Endothelial cell of umbilical vein (primary cell): ENCODE measurements at places on chromosomes 13 and 19. TPM values are rescaled to one million over a fixed set of nuclear protein-coding genes. Genes with fewer than 3 reads are reported as not detected.
A peak's percentile ranks its signal among the peaks of the same experiment; 100 is the strongest.

GRCh38 chr19:55348317-55349034, 6.0 kb downstream of the COX6B2 start:
- no peak for DNase-seq
- H3K4me1 ChIP-seq = peaks cover under 1% of the 10 kb centered on the region
- no peak overlapping the region for H3K27ac ChIP-seq
- H3K27me3 ChIP-seq = peaks cover 14% of the 10 kb centered on the region
- H3K36me3 ChIP-seq = no peaks in the 10 kb centered on the region

DNA sequence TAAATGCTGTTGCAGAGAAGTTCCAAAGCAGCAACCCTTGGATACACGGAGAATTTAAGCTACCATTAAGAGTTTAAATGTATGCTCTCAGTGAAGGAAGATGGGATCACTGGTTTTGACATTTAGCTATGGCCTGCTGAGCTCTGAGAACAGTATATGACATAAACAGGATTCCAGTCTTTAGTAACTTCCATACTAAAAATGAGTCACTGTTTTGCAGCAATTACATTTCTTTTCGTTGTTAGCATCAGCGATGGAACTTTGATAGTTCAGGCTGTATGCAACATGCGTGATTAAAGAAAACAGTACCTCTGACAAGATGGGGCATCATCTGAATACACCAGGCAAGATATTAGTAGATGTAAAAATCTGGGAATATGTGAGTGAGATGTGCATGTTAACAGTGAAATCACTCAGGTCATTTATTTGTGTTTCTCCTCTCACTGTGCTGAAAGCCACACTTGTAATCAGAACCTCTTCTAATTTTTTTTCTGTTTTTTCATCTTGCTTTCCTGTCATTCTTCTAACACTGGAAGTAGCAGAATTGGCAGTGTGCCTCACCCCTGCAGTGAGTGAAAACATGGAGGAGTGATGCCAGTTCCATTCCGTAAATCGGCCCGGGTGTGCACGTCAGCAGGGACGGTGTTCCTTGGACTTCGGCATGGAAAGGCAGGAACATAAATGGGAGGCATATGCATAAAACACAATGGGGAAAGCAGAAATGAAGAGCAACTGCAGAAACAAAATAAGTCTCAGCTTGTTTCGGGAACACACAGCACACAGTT, 361.5 kb downstream of the OXGR1 start:
- H3K27ac ChIP-seq = no peak overlapping the region
- DNase-seq = peak; percentile 17
- no peaks in the 10 kb centered on the region for H3K4me1 ChIP-seq
- no peaks in the 10 kb centered on the region for H3K27me3 ChIP-seq
- H3K4me3 ChIP-seq = no peak overlapping the region

DNA sequence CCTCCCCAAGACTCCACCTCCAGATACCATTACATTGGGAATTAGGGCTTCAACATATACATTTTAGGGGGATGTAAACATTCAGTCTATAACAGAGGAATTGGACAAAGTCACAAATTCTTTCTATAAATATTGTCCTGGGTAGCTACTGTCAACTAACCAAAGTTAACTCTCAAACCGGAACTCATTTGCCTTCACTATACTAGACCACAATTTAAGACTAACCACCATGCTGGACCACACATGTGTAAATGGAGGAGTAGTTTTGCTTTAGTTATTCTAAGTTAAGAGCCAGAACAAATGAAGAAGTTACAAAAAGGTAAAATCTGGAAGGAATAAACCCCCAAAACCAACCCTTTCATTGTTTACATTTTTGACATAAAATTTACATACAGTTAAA, 222.8 kb downstream of the NDFIP2 start:
- no peak overlapping the region for H3K27ac ChIP-seq
- no peaks in the 10 kb centered on the region for H3K4me1 ChIP-seq
- H3K4me3 ChIP-seq = no peak overlapping the region

DNA sequence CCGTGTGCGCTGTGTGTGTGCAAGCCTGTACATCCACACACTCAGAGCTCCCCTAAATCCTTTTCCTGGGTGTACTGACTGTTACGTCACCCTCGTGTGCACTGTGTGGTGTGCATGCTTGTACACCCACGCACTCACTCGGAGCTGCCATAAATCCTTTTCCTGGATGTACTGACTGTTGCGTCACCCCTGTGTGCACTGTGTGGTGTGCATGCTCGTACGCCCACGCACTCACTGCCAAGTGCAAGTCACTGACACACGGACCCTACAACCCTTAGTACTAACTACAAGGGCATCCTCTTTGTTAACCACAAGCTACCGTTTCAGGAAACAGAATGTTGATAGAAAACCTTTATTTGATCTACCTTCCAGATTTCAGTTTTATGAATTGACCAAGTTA, 983.4 kb downstream of the EFNB2 start:
- H3K27ac ChIP-seq = no peak overlapping the region
- no peak for DNase-seq
- H3K4me3 ChIP-seq = no peak overlapping the region
- H3K36me3 ChIP-seq = no peaks in the 10 kb centered on the region

Gene CAPS
- 8.9 and 11.3 TPM in 2 replicates for polyA plus RNA-seq

Gene PEAK3
- 0.03 TPM in 1 of 2 replicates, not detected in the other for polyA plus RNA-seq

Gene ZNF708
- 0.99 and 1.7 TPM in 2 replicates for polyA plus RNA-seq
